ENCODE measurements at places on chromosomes 4 and X. TPM values are rescaled to one million over a fixed set of nuclear protein-coding genes. Genes with fewer than 3 reads are reported as not detected.

DNA sequence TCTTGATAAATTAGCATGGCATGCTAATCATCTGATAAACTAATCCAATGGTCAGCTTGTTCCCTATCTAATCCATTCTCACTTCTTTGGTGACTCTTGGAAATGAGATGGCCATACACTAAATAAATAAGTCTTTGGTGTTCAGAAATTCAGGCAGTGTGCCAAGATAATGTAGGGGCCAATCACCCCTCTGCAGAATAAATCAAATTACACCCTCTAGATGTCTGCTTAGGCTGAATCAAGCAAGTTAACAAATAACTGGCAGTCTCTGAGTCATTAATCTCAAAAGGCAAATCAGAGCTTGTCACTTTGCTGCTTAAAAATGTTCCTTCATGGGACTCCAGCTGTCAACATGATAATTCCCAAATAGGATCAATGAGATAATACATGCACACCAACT is 97.4 kb downstream of the NLGN4X start:
- DNase-seq = no peak

GRCh38 chrX:154349979-154350378 is 24.5 kb downstream of the FLNA start:
- no peak for DNase-seq

- DNase-seq = no peak
Measured at GRCh38 chr4:123699880-123700771, 303.5 kb downstream of the SPRY1 start.

DNA sequence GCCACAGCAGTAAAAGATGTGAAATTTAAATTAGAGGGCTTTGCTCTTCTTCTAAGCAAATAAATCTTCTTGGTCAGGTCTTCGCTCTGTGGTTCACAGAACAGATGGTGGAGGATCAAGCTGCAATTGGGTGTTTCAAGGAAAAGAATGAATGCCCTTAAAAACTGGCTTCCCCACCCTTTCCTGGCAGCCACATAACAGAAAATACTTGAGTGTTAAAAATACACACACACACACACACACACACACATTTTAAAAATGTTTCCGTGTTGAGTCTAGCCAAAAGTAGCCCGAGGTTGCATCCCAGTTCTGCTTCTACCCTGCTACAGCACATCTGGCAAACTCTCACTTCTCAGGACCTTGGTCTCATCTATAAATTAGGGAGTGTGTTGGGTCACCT is 56.7 kb upstream of the FGFBP2 start:
- no peak for DNase-seq

GRCh38 chr4:102196221-102196620 is 149.1 kb downstream of the SLC39A8 start:
- DNase-seq = no peak

GRCh38 chr4:40562681-40563080 is 67.0 kb downstream of the RBM47 start:
- DNase-seq = no peak

DNA sequence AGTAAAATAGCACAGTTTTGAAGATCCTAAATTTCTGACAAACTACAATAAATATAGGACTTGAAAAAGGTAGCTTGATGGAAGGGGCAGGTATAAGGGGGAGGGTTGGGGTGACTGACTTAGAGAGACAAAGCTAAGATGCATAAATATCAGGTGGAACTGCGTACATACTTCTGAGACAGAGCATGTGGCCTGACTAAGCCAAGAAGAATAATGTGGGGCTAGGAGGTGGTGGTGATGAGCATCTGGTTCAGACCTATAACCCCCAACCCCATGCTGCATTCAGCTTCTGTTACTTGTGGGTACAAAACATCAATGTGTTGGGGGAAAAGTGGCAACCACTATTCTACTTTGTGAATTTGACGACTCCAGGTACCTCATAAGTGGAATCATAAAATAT is 19.8 kb downstream of the USP9X start:
- DNase-seq = no peak

- no peak for DNase-seq
Measured at GRCh38 chr4:158219623-158220022, 9.3 kb downstream of the TMEM144 start.

DNA sequence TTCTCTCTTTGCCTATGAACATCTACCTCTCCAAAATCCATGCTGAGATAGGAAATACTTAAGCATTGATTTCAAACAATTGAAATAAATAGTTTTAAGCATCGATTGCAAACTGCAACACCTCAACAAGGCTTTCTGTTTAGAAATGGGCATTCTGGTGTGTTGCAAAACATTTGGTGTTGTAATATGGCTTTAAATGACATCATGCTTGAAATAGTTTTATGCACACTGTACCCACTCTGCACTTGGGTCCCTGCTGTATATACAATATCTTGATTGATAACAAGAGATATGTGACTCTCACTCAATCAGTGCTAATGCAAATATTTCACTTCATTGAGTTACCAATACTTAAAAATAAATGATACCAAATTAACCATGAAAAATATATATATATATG is 964.9 kb upstream of the GRIA3 start:
- DNase-seq = no peak

- no peak for DNase-seq
Measured at GRCh38 chr4:138911909-138912703, 103.5 kb upstream of the NOCT start.

DNA sequence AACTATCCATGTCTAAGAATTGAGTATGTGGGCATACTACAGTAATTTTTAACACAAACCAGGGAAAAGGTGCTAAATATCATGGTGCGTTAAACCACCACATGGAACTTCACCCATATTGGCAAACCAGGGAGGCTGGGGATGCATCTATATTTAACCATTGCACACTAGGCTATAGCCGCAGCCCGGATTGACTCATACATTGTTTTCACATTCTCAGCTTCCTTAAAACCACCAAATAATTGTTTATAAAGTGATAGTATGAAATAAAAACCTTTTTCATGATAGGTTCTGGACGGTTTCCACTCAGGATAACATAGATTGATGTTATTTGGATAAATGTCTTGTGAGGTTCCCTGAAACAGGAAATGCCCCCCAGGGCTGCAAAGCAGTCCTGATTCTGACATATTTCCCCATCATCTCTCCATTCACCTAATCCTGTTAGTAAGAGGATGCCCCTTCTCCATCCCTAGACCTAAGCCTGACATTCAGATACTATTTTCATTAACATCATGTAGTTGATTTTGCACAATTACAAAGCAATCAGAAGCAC is 7.9 kb downstream of the COL25A1 start:
- no peak for DNase-seq

DNA sequence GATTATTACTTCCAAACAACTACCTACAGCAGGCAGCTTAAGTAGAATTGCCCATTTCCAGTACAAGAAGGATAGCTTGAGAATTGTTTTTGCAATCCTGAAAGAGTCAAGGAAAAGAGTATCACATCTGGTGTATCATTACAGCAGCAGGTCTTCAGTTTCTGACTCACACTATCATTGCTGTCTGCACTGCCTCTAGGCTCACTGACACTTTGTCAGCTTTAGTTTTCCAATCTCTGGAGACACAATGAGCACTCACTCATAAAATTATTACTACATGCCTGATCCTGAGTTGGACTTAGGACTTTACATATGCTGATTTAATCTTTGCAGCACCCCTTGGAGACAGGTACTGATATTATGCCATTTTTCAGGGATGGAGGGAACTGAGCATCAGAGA is 244.6 kb upstream of the BOD1L1 start:
- no peak for DNase-seq

DNA sequence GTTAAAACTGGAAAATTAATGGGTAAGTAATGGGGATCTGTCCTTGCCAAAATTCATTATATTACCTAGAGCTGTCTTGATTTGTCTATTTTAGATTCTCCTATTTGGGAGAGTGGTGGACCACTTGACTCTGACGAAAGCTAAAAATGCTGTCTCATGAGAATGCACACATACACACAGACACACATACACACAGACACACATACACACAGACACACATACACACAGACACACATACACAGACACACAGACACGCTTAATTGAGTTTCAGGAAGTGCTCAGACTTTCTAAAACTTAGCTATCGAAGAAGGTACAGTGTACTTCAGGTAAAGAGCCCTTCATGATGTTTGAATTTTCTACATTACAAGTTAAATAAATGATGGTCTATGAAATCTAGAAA is 279.5 kb downstream of the ANKRD50 start:
- DNase-seq = no peak

Gene USP17L5
- total RNA-seq = not detected

Gene F8A3
- 5.2 TPM for total RNA-seq

Gene SLC6A14
- 10.1 TPM for total RNA-seq

Gene NHSL2
- 12.3 TPM for total RNA-seq

Gene EVC
- 19.4 TPM for total RNA-seq

Gene VCX3A
- total RNA-seq = not detected

Gene TCEAL5
- total RNA-seq = 0.98 TPM

Gene SOD3
- total RNA-seq = 280 TPM

Data from vagina (tissue), 2 donors.